ENCODE measurements at places on chromosomes 7 and 10.

DNA sequence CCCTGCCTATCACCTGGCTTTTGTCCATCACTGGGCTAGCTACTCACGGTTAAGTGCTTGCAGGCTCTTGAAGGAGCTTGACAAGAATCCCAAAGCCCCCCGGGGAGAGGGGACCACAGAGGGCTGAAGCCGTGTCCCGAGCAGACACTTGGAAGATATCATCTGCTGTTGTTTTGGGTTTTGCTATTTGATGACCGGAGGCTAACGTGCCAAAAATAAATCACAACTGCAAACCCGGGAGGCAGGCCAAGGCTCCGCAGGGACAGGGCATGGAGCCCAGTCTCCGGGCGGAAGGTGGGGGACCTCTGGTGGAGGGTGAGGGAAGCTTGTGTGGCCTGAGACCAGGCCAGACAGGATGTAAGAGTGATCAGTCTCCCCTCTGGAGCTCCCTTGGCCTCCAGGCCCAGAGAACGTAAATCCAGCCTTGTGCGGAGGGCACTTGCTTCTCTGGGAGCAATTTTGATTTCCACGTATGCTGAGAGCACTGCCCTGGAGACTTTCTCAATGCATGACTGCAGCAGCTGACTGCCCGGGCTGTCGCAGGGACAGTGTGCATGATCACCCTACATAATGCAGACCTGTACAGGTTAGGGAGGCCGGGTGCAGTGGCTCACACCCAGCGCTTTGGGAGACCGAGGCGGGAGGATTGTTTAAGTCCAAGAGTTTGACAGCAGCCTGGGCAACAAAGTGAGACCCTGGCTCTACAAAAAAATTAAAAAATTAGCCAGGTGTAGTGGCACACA is at the start of gene PHKG1:
Gene PHKG1 (minus strand): TSS at position 164 of the 743 bp plus-strand sequence. CDS start 4,011 bp downstream, outside the sequence.
- DNase-seq, result no peak

DNA sequence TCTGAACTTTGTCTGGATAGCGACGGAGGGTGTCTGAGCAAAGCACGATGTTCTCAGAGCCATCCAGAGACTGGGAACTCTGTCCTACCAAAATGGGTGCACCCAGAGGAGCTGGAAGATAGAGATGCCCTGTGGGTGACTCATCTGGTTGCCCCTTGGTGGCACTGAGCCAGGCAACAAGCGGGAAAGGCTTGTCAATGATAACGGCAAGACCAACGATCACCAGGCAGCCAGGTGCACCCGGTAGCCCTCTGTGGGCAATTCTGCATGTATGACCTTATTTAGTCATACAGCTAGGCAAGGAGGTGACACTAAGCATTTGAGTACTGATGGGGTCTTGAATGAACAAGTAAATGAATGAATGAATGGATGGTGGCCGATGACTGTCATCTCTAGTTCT is 2.8 kb upstream of the ELN start:
- DNase-seq, result no peak

DNA sequence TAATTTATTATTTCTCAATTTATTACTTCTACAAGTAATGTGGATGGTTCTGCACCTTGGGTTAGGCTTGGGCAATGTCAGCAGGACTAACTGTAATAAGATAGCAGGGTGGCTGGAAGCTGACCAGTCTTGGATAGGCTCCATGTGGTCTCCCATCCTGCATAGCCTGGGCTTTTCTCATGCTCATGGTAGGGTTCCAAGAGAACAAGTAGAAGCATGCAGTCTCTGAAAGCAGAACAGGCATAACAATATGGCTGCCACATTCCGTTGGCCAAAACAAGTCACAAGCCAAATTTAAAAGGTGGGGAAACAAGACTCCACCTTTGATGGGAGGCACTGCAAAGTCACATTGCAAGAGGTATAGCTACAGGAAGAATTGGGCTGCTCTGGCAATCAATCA is 98.6 kb upstream of the MDFIC start:
- no peak for DNase-seq

DNA sequence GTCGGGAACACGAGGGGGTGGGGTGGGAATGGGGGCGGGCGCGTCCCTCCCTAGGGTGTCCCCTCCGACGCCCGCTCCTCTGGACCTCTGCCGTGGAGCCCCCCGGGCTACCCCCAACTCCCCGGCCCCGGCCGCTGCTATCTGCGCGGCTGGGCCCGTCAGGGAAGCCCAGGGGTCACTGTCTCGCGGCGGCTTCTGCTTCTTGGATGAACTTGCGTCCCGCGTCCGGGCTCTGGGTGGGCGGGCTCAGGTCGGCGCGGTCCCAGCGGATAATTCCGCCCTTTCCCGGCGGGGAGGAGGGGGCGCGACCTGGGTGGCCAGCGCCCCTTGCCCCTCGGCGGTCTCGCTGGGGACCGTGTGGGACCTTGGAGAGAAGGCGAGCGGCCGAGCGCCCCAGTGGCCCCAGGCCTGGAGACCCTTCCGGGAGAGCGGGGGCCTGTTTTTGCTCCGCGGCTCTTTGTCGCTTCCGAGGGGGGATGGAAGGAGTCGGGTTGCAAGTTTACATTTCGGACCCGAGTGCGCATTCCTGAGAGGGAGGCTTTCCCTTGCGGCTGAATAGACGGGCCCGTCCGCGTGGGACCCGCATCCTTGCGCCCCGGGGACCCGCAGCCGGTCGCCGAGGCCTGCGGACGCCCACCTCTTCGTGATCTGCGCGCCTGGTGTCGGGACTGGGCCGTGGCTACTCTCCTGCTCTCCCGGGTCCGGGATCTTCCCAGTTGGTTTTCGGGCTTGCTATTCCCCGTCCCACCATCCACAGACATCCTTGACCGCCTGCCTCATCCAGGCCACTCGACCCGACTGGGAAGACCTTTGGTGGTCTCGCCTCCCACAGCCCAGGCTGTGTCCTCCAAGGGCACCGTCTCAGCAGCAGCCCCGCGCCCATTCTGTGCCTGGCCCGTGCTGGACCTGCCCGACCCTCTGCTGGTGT is 812 bp downstream of the DOCK1 start:
- no peak for DNase-seq

DNA sequence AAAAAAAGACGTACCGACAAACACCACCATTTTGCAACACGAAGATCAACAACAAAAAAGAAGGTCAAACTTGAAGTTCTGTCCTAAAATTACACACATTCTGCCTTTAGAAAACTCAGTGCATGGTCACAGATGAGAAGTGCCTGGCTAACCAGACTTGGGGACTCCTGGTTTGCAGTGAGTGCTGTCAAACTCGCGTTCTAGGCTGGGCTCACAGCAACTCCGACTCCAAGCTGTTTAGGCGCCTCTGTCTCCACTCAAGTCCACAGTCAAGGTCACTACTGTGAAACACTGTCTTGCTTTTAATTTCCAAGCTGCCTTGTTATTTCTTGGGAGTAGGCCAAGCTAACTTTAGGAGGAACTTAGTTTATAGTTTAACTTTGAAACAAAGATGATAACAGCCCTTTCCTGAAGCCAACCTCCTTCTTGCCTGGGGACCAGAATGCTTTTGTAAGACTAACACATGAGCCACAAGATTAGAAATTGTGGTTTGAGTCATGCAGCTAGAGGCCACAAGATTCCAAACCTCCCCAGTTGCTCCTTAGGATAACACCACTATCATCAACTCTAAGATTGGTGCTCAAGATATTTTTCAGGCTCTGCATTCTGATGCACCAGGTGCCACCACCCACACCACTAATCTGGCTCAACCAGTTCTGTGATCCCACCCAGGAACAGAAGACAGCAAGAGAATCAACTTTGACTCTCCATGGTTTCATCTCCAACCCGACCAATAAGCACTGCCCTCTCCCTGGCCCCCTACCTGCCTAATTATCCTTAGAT is 1.1 kb upstream of the DNAAF5 start:
- no peak for DNase-seq

DNA sequence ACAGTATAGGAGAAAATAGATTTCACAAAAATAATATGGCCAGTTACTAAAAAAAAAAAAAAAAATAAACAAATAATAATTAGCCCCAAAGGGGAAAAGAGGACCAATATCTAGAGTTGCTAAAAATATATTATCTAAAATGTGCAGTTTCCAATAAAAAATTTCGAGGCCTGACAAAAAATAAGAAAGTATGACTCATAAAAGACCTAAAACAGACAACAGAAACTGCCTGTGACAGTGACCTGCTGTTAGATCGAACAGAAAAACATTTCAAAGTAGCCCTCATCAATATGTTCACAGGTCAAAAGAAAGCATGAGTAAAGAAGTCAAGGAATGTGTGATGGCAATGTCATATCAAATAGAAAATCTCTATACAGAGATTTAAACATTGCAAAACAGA is 11.8 kb upstream of the TSPAN12 start:
- DNase-seq, result no peak

GRCh38 chr10:32621969-32622368 is 176.0 kb downstream of the CCDC7 start:
- no peak for DNase-seq

DNA sequence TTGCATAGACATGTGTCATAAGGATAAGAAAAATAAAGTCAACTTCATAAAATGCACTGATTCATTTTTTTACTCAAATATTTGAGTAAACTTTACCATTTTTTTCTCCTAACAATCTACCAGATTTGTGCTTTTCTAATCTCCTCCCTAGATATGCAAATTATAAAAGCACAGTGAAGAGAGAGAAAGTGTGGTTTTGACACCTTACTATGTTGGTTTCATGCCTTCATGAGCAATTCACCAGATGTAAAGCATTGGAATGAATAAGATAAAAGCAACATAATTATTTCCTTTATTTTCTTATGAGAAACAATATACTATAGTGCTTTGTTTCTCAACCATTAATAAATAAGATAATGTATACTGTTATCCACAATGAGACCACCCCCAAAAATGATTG is 432.5 kb upstream of the PCDH15 start:
- DNase-seq, result no peak

DNA sequence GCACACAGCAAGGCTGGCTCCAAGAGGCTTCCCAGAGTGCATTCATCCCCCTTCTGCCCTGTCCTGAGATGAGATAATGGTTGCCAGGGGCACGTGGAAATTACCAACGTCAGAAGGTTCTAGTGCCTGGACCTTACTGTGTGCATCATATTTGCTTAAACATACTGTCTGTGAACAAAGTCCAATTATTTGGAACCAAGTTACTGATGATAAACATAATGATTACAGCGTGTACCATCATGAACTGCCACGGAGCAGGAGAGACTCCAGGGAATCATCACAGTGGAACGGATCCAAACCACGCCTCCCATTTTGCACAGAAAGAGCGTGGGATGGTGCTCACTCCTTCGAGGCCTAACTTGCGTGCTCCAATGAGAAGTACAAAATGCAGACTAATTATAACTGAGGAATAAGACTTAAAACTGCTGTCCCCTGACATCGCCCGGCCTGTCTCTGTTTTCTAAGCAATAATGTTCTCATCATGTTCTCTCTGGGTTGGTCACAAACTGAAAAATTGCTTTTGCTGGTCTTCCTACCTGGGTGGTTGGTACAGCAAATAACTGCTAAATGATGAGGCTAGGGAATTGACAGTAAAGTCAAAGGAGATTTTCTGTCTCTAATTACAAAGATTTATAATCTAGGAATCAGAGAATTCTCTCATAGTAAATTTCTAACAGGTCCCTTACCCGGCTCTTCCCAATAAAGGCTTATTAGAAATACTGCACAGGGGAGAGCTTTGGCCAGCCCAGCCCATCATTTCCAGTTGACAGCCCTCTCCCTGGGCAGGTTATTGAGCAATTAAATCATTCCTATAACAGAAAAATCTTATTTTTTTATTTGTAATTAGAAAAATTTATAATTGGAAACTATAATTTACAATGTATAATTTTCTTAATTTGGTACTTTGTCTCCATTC is 182.2 kb downstream of the CAMK1D start:
- DNase-seq, result no peak

GRCh38 chr10:30151581-30152389 is 92.4 kb upstream of the JCAD start:
- DNase-seq, result no peak

- no peak for DNase-seq
These were observed 64.4 kb downstream of the ASB13 start for GRCh38 chr10:5601826-5602495.

GRCh38 chr10:62618576-62619412 is 185.7 kb upstream of the ADO start:
- DNase-seq, result no peak

All from NCI-H748 treated with DMSO at 0.1 percent for 48 hours (cell line).